ENCODE measurements at places on chromosomes 5 and 9.

DNA sequence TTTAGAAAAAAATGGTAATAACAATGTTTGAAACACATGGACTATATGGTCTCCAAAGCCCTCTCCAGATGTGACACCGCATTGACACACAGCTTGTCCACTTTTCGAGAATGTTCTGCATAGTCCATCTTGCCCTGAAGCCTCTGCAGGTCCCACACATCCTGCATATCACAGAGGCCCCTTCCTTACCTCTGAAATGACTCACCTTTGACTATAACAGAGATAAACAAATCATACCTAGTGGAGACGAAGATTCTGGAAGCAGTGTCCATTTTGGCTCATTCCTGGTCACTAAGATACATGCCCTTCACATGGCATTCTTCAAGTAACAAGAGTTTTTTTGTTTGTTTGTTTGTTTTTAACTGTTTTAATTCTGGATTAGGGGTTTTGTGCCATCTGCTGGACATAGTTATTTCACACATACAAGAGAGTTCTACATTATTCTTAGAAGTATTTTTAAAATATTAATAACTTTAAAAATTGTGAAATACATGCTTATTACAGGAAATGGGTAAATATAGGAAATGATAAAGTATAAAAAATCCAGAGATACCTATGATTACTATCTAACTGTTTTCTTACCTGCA, 5.1 kb downstream of the ARL14EPL start:
- peak; percentile 57 for DNase-seq
- peaks cover 73% of the 10 kb centered on the region for H3K4me1 ChIP-seq
- no peaks in the 10 kb centered on the region for H3K27me3 ChIP-seq
- H3K36me3 ChIP-seq, result peaks cover 8% of the 10 kb centered on the region
- no peak overlapping the region for H3K4me3 ChIP-seq

DNA sequence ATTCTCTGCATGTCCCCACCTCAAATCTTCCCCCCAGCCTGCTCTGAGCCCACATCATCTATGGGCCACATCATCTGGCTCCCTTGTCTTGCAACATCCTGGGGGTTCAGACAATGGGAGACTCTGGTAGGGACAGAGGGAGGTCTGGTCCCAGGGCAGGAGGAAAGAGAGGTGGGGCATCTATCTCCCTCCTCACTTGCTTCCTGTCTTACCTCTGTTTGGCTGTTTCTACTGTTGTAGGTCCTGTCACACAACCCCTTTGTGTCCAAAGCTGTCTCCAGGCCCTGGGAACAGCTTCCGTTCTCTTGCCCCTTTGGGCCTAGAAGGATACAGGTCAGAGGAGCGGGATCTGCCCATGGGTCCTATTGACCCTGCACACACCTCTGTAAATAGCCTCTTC, 227.2 kb downstream of the NSG2 start:
- no peaks in the 10 kb centered on the region for H3K36me3 ChIP-seq
- DNase-seq, result no peak
- no peaks in the 10 kb centered on the region for H3K4me1 ChIP-seq
- no peak overlapping the region for H3K27ac ChIP-seq

DNA sequence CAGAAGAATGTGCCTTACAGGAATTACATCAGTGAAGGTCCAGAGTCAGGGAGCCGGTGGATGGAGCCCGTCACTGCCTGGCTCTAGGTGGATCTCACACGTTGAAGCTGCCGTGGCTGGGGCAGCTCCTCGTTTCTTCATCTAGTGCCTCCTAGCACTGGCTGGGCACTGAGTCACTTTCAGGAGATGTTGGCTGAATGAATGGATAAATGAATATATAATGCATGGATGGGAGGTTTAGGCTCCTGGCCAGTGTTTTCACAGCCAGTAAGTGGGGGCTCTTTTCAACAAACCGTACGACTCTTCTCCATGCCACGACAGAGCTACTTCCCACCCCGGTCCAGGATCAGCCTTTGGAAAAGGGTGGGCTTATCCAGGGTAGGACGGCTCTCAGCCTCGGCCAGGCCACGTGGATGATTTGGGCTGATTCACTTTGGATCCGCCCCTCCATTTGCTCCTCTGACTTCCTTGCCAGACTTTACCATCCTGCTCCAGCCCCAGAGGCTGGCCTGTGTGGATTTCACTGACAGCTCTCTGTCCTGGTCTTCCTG, 1.3 kb upstream of the SH3PXD2B start:
- H3K4me1 ChIP-seq, result peaks cover 44% of the 10 kb centered on the region
- H3K36me3 ChIP-seq, result no peaks in the 10 kb centered on the region
- H3K27me3 ChIP-seq, result no peaks in the 10 kb centered on the region
- no peak for DNase-seq
- H3K27ac ChIP-seq, result peak overlapping the region; percentile 37
- H3K4me3 ChIP-seq, result peak overlapping the region; percentile 64

- no peaks in the 10 kb centered on the region for H3K4me1 ChIP-seq
- H3K36me3 ChIP-seq, result no peaks in the 10 kb centered on the region
- H3K4me3 ChIP-seq, result no peak overlapping the region
Observed at GRCh38 chr5:135873831-135874230, 21.8 kb downstream of the IL9 start.

DNA sequence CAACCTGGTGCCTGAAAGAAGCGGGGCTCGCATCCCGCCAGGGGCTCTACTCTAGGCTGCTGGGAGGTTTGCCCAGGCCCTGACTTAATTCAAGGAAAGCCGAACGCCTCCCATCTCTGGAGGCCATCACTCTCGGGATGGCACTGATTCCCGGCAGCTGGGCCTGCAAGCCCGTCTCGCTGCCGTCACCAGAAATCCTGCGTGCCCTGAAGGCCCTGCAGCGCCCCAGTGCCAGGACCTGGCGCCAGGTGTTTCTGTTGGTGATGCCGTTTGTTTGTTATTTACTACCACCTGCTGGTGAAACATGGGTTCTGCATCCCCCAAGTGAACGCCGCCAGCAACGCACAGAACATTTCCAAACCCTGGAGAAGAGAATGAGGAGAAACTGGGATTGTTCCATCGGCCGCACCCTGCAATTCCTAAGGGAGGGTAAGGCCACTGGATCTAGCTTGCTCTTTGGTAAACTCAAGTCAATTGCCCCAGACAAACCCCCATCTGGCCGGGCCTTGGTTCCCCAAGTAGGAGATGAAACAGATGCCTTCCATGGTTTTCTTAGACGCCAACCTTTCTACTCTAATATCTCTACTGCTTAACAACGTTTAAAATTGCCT, 77.9 kb downstream of the AK8 start:
- peaks cover 19% of the 10 kb centered on the region for H3K4me1 ChIP-seq
- H3K27ac ChIP-seq, result no peak overlapping the region
- no peak overlapping the region for H3K4me3 ChIP-seq
- no peaks in the 10 kb centered on the region for H3K27me3 ChIP-seq
- H3K36me3 ChIP-seq, result no peaks in the 10 kb centered on the region
- DNase-seq, result peak; percentile 60

- H3K4me1 ChIP-seq, result peaks cover 6% of the 10 kb centered on the region
- no peak for DNase-seq
- H3K4me3 ChIP-seq, result peak overlapping the region; percentile 84
- H3K27me3 ChIP-seq, result no peaks in the 10 kb centered on the region
- H3K27ac ChIP-seq, result peak overlapping the region; percentile 53
Observed at GRCh38 chr5:140647042-140647419, 399 bp downstream of the NDUFA2 start.

- H3K27ac ChIP-seq, result no peak overlapping the region
- no peak overlapping the region for H3K4me3 ChIP-seq
- no peaks in the 10 kb centered on the region for H3K36me3 ChIP-seq
- H3K27me3 ChIP-seq, result no peaks in the 10 kb centered on the region
- H3K4me1 ChIP-seq, result no peaks in the 10 kb centered on the region
Observed at GRCh38 chr5:90606539-90606938, 47.9 kb downstream of the ADGRV1 start.

DNA sequence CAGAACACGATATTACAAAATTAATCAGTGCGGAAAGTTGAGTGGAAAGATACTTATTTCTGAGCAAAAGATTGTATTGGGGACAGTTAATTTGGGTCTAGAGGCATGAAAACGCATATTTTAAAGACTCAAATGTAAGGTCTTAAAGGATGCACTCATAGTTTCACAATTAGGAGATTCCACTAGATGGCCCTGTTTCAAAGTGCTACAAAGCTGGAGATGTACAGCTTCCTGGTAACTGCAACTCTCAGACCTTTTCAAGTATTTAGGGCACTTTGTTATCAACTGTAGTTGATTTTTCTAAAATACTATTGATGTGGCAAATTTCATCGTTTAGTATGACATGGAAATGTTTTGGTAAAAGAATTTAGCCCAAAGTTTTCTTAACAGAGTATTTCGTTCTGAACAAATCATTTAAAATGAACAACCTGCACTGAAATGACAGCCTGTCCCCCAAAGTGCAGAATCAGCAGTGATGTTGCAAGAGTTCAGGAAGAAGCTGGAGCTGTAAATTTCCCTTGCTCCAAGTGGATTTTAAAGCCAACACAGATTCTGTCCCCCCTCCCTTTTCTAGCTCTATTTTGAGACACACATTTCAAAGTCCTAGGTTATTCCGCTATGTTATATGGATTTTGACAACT, 16.2 kb upstream of the NDUFB6 start:
- H3K27me3 ChIP-seq, result no peaks in the 10 kb centered on the region
- no peaks in the 10 kb centered on the region for H3K4me1 ChIP-seq
- DNase-seq, result peak; percentile 38
- H3K4me3 ChIP-seq, result no peak overlapping the region
- no peaks in the 10 kb centered on the region for H3K36me3 ChIP-seq
- H3K27ac ChIP-seq, result no peak overlapping the region

DNA sequence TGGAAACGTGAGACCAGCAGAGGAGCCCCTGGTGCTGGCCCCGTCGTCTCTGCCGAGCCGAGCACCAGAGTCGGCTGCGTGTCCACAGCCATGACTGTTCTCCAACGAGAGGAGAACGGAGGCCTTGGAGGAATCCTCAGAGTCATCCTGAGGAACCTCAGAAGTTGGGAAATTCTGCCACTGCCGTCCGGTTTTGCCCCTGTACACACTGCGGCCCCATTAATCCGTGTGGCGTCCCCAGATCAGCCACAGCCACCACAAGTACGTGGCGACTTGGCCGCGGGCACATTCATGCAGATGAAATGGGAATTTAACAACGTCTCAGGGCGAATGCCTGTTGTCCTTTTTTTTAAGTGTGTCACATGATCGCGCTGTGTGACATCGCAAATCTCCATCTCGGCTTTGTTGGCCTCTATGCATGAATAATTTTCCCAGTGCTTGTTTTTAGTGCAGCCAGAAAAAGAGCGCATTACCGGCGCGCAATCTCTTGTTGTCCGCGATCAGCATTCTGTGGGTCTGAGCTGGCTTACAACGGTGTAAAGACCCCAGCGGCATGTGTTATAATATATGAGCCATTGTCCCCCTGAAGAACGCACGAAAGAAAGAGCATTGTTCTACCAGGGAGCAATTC, 323.0 kb upstream of the IRX4 start:
- peaks cover 10% of the 10 kb centered on the region for H3K27me3 ChIP-seq
- H3K36me3 ChIP-seq, result no peaks in the 10 kb centered on the region
- no peak overlapping the region for H3K4me3 ChIP-seq
- no peak for DNase-seq

GRCh38 chr5:103408408-103408807, 149.8 kb downstream of the MACIR start:
- H3K27ac ChIP-seq, result no peak overlapping the region
- H3K36me3 ChIP-seq, result no peaks in the 10 kb centered on the region
- H3K4me1 ChIP-seq, result no peaks in the 10 kb centered on the region
- no peaks in the 10 kb centered on the region for H3K27me3 ChIP-seq
- no peak for DNase-seq

DNA sequence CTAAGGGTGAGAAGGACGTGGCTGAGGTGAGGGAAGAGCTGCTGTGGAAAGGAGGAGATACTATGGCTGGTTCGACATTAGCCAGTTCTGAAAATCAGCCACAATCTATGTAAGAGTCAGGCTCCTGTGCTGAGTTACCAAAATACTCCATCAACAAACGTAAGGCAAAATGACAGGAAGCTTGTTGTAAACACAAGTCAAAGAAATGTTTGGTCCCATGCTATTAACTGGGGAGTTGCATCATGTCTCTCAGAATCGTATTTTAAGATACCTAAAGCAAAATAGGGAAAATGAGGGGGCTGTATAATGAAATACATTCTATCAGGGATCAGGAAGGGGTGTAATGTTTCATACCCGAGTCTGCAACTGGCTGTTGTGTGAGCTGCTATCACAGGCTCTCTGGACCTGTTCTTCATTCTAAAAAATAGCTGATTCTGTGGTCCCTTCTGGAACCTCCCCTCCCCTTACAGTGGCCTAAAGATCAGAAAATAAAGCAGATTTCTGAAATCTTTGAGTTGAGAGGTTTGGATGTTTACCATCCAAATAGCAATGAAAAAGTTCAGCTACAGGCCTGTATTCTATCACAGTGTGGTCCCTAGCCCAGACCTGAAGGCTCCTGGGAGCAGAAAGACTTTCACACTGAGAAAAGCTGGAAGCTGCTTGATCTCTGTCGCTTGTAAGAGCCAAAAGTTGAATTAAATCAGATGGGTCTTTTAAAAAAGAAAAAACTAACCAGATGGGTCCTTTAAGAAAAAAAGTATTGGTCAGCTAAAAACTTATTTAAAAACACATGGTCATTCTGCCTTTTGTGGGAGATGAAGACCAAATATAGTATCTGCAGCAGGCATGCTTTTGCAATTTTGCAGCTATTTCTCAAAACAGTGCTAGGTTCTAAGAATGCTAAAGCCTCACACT, 97.8 kb upstream of the SMC5 start:
- H3K27ac ChIP-seq, result no peak overlapping the region
- 0 out of 2 replicates have a peak, but pooled peaks cover 6% of the 10 kb centered on the region for H3K4me1 ChIP-seq
- H3K27me3 ChIP-seq, result no peaks in the 10 kb centered on the region
- DNase-seq, result no peak
- H3K4me3 ChIP-seq, result no peak overlapping the region

DNA sequence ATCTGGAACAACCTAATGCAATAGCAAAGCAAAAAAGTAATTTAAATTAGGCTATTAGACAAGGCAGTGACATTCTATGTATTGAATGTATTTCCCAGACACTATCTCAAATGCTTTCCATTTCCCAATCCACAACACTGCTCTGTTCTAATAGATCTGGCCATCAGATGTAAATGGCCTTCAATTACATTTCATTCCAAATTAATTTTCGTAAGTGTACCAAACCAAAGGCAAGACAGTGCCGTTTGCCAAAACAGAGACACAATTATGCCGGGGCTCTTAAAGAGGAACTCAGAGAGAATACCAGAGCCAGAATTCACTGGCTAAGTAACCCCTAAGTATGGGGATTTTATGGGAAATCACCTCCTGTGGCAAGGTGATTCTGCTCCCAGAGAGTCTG, 63.1 kb downstream of the GNAQ start:
- no peak overlapping the region for H3K4me3 ChIP-seq
- no peaks in the 10 kb centered on the region for H3K27me3 ChIP-seq
- no peaks in the 10 kb centered on the region for H3K36me3 ChIP-seq
- no peak for DNase-seq
- H3K4me1 ChIP-seq, result no peaks in the 10 kb centered on the region

- DNase-seq, result no peak
- peak overlapping the region; percentile 55 for H3K27ac ChIP-seq
- no peaks in the 10 kb centered on the region for H3K27me3 ChIP-seq
- peaks cover 15% of the 10 kb centered on the region for H3K4me1 ChIP-seq
- H3K36me3 ChIP-seq, result no peaks in the 10 kb centered on the region
Observed at GRCh38 chr5:131264451-131265099, 722 bp downstream of the CDC42SE2 start.

Data from HCT116 (cell line).